ENCODE measurements at places on chromosomes 1 and 21.

DNA sequence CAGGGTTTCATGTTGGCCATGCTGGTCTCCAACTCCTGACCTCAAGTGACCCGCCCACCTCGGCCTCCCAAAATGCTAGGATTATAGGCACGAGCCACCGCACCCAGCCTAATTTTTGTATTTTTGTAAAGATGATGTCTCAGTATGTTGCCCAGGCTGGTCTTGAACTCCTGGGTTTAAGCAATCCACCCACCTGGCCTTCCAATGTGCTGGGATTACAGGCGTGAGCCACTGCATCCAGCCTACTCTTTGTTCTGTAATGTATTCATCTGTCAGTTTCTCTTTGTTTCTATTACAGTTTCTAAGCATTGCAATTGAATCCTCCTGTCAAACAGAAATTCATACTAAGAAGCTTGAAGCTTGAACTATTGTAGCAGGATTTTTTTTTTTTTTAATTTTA is 54.8 kb upstream of the RCC1 start:
- no peak for DNase-seq

GRCh38 chr1:8424539-8425116 is 106.7 kb downstream of the SLC45A1 start:
- peak; percentile 64 for DNase-seq

- DNase-seq = no peak
Measured at GRCh38 chr1:181015251-181015615, 7.4 kb downstream of the STX6 start.

- DNase-seq = no peak
Measured at GRCh38 chr1:41135196-41135947, 106.7 kb downstream of the SCMH1 start.

GRCh38 chr1:186239171-186239570 is 135.9 kb downstream of the TPR start:
- DNase-seq = no peak

DNA sequence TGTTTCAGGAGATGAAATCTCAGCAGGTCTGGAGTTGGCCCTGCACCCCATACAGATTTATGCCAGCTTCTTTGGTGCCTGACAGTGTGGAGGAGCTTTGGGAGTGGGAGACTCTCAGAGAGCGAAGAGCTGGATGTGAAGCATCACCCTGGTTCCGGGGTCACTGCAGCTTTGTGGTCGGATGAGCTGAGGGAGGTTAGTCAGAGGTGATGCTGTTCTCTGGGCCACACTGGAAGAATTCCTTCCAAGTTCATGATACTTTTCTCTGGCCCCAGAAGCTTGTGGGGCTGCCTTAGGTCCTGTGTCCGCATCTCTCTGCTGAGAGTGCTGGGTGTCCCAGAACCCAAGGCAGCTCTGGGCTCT is 467.8 kb downstream of the CAMTA1 start:
- DNase-seq = no peak

GRCh38 chr1:53074313-53075154 is 12.5 kb downstream of the PODN start:
- no peak for DNase-seq

DNA sequence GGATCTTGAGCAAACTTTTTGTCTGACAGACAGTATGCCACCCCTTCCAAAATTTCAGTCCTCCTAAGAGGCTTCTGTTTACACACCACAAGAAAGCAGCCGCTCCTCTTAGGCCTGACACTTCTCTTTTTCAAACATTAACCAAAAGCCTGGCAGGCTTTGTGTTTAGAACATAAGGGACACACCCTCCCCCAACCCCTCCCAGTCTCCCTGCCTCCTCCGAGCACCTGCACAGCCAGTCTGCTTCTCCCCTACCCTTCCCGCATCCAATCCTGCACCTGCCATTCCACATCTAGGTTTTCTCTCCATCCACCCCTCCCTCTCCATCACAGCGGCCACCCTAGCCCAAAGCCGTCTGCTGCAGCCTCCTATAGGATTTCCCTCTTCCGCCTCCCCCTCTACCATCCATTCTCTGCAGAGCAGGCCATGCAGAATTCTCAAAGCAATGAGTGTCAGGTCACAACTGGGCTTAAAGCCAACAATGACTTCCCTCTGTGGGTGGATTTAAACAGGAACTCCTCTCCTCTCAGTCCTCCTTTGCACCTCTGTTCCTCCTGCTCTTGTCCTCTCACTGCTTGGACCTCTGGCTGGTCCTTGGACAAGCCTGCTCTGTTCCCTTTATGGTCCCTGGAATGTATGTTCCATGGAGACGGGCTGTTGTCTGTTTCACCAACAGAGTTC is 478.2 kb downstream of the NPHP4 start:
- no peak for DNase-seq

DNA sequence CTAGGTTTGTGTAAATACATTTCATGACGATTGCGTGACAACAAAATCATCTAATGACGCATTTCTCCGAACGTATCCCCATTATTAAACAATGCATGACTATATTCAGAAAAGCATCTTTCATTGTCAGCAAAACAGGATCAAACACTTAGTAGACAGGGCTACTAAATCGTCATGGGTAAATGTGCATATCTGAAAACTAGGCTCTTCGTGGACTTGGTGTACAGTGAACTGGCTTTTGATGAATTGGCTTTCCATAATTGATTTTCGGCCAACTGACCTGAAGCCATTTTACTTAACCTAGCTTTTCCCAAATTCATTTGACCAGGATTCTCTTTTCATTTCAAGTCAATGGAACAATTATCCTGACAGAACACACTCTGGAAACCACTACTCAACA is 665.0 kb downstream of the SMYD3 start:
- no peak for DNase-seq

DNA sequence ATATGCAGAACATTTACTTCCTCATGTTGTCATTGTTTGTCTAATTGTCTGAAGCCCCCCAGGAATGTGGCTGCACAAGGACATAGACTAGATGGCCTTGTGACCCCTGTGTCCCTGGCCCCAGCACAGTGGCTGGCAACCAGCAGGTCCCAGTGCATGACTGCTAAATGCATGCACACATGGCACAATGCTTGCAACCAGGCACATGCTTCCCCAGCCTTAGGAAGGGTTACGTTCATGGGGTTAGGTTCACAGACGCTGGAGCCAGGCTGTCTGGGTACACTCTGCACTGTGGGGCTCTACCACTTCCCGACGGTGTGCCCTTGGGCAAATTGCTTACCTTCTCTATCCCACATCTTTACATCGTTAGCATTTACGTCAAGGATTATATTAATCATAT is 21.2 kb upstream of the CLIC6 start:
- no peak for DNase-seq

DNA sequence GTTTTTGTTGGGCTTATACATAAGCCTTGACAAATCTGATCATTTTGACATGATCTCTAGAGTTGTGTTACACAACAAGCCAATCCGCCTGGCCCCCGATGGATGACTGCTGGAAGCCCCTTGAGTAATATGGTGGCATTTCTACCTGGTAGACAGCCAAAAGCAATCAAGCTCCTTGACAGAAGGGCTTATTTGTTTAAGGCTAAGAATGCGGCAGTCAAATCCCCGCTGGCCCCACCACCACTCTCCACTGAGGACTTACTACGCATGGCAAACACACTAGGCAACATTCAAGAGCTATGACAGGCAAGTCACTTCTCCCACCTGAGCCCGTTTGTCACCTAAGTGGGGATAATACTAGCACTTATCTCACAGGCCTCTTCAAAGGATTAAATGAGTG is 33.4 kb upstream of the C1orf198 start:
- DNase-seq = no peak

DNA sequence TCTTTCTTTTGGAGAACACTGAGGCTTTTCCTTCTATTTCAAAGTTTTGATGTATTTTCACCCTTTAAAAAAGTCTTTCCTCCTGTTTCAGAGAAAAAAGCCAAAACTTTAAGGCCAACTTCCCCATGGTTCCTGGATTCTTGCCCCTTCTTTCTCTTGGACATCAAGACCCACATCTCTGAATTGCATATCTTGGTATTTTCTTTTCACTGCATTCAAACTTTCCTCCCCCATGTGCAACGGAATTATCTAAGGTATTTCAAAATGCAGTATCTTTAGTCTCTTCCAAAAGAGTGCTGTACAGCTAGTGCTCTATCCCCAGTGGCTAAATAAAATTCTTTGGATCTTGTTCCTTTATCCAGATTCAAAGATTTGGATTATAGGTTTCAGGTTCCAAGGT is 81.1 kb upstream of the TSPAN2 start:
- no peak for DNase-seq

DNA sequence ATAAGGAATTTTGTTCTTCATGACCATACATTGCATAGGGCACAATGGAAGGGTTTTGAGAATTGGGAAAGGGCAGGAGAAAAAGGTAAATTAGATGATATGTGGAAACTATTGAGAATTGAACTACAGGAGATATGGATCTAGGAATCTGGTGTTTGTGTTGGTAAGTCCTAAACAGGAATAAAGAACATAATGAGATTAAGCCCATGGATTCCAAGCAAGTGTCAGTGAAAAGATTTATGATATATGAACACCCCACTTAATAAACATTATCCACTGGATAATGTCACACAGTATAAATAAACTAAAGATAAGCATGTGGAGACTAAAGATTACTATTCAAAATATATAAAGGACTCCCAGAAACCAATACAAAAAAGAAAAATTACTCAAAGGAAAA is 98.2 kb downstream of the TNFSF18 start:
- DNase-seq = no peak

DNA sequence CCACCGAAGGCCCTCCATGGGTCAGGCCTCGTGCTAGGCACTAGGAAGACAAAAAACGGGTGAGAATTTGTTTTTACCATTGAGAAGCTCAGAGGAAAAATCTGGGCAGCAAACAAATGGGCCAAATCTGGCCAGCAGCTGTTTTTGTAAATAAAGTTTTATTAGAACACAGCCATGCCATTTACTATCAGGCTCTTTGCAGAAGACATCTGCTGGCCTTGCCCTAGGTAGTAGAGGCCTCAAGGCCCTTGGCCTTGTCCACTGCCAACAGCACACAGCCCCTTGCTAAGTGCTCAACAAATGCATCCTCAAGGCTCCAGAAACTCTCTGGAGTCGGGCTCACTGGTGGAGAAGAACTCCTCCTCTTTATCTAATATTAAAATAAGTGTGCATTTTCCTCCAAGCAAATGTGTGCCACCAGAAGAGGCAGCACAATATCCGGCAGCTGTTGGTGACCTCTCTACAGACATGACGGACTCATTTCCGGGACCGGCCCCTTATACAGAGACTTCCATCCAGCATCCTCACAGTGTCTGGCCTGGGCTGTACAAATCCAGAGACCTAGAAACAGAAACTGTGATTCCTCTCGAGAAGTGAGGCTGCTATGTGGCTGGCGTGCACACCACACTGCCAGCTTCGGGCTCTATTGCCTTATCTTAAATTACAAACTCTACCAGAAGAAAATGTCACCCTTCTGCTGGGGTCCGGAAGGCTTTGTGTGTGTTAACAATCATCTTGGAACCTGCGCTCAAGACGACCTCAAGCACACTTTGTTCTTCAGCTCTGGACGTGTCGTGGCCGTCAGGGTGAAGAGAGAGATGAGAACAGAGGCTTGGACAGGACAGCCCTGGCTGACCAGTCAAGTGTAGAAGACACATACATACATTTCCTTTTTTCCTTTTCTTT is 203.9 kb downstream of the TOMM20 start:
- peak; percentile 28 for DNase-seq

DNA sequence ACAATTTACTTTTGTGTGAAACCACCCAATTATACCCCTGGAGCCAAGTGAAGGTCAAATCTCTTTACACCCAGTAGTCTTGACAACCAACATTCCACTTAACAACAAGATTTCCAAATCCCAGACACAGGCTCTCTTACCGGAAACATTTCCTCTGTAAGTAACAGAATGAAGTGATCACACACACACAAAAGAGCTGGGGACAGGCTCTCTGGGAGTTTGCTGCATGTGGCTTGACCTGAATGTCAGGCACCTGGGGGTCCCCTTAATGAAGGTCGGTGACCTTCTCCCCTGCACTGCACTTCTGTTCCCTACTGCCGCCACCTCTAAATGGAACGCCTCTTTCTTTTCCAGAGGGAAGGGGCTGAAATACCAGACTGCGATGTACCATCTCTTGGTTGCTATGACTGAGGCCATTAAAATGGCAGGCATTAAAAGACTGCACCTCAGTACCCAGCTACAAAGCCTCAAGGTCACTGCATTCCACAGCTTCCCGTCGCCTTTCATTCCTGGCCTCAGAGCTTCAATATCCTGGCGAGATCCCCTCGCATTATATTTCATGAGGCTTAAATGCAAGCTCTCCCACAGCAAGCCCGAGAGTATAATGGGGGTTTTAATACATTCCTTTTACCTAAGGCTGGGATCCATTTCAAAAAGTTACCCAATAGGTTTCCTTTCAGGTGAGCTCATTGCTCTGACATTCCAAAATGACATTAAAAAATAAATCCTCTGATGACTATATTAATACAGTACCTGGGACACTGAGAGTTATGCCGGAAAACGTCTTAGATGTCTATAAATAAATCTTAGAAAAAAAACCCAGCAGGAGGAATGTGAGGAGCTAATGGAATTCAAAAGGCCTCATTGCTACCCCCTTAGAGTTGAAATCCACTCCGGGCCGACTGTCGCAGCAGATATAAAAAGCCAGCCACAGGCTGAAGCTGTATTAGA is 90.9 kb upstream of the DIRAS3 start:
- no peak for DNase-seq

- DNase-seq = no peak
Measured at GRCh38 chr1:234782791-234783190, 172.8 kb upstream of the IRF2BP2 start.

DNA sequence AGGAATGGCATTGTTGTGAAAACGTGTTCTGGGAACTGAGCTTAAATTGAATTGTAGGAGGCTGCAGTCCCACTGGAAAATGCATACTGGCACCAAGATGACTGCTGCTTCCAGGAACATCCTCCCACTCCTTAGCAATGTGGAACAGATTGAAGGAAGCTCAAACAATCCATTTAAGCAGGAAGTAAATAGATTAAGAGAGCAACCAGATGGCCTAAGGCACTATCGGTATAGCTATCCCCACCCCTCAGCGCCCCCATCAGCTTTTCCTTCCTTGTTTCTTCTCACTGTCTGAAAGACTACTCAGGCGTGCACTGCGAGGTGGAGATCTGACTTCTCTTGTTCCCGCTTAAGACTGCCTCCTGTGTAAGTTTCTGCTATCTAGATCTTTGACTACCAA is 4.0 kb upstream of the IFI16 start:
- no peak for DNase-seq

- DNase-seq = no peak
Measured at GRCh38 chr1:16093611-16094010, 20.2 kb upstream of the FAM131C start.

DNA sequence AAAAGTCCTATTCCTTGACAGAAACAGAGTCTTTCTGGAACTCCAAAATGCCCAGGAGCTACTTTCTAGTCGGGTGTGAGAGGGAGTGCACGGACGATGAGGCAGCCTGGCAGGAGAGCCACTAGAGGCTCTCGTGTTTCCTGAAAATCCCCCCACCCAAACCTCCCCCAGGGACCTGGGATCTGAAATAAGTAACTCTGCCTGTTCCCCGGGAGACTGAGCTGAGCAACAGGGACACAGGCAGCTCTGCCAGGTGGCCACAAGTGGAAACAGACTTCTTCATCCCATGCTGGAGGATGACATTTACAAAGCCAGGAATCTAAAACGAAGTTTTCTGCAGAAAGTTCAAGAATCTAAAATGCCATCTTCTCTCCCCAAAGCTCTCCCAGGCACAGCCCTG is 77.1 kb downstream of the ITPKB start:
- no peak for DNase-seq

GRCh38 chr1:16391411-16391810 is 24.4 kb downstream of the SZRD1 start:
- DNase-seq = peak; percentile 50

- DNase-seq = no peak
Measured at GRCh38 chr1:231337043-231337471, 595 bp downstream of the EXOC8 start.

GRCh38 chr1:115445090-115445489 is 107.0 kb upstream of the NGF start:
- no peak for DNase-seq

Measured in activated CD4-positive, alpha-beta T cell treated with anti-CD3 and anti-CD28 coated beads, Interleukin-2, Interleukin-6, amounts not matched to agents 100 ng/mL and 50 ng/mL, durations not matched to agents 16 hours and 8 hours (primary cell).